ENCODE measurements at places on chromosomes 2 and 18. TPM values are rescaled to one million over a fixed set of nuclear protein-coding genes. Genes with fewer than 3 reads are reported as not detected.

- no peak for DNase-seq
- H3K4me3 ChIP-seq: no peak overlapping the region
- H3K27me3 ChIP-seq: no peaks in the 10 kb centered on the region
Measured at GRCh38 chr2:113965644-113966043, 75.8 kb downstream of the ACTR3 start.

DNA sequence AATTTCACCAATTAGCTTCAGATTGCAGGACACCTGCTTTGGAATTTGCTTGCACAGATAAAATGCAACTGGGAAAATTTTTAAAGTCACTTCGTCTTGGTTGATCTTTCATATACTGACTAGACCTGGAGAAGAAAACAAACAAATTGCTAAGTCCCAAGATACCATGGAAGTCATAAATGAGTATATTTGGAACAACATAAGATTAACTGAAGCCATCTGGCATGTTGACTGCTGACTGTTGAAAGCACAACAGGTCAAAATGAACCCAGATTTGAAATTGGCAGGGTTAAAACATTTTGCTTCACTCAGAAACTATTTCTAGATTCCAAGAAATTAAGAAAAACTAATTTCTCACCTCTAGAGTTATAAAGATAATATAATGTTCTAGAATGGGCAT, 470.7 kb downstream of the LPIN1 start:
- H3K36me3 ChIP-seq: no peaks in the 10 kb centered on the region
- H3K4me3 ChIP-seq: no peak overlapping the region
- H3K4me1 ChIP-seq: no peaks in the 10 kb centered on the region
- DNase-seq: no peak

GRCh38 chr2:140975237-140975636, 1155.6 kb downstream of the LRP1B start:
- H3K36me3 ChIP-seq: no peaks in the 10 kb centered on the region
- no peak overlapping the region for H3K27ac ChIP-seq
- H3K4me3 ChIP-seq: no peak overlapping the region
- H3K27me3 ChIP-seq: no peaks in the 10 kb centered on the region
- DNase-seq: no peak

- no peaks in the 10 kb centered on the region for H3K27me3 ChIP-seq
- no peaks in the 10 kb centered on the region for H3K4me1 ChIP-seq
- DNase-seq: no peak
Measured at GRCh38 chr2:28129955-28130695, 239.6 kb downstream of the BABAM2 start.

DNA sequence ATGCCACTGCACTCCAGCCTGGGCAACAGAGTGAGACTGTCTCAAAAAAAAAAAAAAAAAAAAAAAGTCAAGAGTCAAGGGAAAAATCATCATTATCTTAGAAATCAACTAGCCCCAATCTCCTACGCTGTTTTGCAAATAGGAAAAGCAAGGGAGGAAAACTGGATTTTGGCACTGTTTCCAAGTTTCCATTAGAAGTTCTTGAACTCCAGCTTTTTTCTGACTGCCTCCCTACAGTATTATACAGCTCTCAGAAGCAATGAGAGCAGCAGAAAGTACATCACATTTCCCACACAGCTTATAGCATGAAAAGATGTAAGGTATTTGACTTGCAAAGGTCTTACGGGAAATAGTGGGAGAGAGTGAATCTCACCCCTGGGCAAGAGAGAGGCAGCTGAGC, 127.8 kb downstream of the OSR1 start:
- H3K27ac ChIP-seq: no peak overlapping the region
- H3K4me1 ChIP-seq: no peaks in the 10 kb centered on the region
- H3K4me3 ChIP-seq: no peak overlapping the region
- no peaks in the 10 kb centered on the region for H3K36me3 ChIP-seq
- H3K27me3 ChIP-seq: no peaks in the 10 kb centered on the region

- H3K36me3 ChIP-seq: no peaks in the 10 kb centered on the region
- no peaks in the 10 kb centered on the region for H3K4me1 ChIP-seq
- no peaks in the 10 kb centered on the region for H3K27me3 ChIP-seq
Measured at GRCh38 chr18:51666763-51667191, 469.3 kb upstream of the MEX3C start.

DNA sequence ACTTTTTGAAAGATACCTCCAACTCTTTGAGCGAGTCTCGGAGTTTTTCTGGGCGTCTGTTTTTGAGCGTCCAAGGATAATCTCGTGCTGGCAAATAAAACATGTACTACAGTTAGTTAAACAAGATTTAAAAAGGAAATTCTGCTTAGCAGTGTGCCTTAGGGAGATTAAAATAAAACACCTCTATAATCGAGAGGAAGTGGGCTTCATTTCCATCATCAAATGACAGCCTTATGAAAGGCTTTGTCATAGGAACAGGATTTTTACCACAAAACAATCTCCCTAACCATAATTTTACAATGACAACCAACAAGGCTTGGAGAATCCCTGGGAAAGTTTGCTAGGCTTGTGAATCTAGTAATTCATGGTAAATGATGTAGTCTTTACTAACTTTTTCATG, 103.4 kb downstream of the WDPCP start:
- no peaks in the 10 kb centered on the region for H3K4me1 ChIP-seq
- H3K4me3 ChIP-seq: no peak overlapping the region
- H3K27me3 ChIP-seq: no peaks in the 10 kb centered on the region
- no peak for DNase-seq
- H3K27ac ChIP-seq: no peak overlapping the region

DNA sequence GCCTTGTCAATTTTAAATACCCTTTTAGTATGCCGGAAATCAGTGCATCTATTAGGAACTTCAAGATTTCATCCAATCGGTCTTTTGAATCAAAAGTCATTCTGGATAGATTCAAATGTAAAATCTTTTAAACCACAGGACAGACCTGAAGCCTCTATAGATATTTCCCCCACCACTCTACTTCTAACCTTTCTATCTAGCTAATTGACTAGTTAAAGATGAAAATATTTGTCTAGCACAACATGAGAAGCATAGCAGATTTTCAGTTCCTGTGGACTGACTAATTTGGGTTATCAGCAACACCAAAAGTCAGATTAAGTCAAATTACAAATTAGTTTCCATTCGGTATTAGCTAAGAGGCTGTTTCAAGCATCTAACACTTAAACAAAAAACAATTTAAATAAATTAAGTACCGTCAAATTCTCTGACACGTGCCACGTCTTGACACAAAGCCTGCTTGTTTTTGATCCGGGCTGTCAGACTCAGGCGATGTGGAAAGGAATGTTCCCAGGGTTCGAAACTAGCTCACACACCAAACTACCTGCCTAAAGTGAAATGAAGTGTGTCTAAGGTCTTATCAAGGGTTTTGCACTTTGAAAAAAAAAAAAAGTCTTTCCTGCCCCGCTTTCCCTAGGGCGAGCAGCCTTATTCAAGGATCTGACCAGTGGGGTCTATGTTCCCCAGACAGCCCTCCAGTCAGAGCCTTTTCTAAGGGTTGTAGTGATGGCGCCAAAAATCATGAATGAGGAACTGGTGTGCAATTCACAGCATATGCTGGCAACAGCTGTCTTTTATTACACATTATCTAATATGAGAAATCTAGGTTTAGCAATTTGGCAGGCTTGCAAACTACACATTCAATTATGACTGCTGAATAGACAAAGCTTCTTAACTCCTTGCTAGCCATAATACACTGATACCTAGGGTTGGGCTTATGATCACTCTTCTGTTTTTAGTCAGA, 4.7 kb downstream of the CYTIP start:
- no peaks in the 10 kb centered on the region for H3K4me1 ChIP-seq
- no peak overlapping the region for H3K27ac ChIP-seq
- H3K36me3 ChIP-seq: no peaks in the 10 kb centered on the region

DNA sequence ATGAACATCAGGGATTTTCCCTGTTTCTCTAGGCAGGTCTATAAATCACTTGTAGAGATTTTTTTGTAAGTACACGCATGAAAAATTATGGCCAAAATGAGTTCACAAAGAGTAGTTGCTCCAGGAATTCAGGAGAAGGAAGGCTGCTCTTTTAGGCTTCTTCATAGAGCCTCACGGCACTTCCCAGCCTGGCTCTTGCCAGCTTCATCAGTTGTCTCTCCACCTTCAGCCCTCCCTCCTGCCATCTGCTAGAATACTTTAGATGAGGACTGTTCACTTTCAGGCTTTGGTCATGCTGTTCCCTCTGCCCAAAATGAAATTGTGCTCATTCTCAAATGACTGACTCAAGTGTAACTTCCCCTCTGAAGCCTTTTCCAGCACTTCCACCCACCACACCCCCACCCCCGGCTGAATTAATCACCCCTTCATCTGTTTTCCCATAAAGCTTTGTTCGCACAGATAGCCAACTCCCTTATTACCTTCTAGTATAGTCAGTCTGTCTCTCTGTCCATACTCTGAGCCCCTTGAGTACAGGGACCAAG, 1.8 kb upstream of the ABCA12 start:
- no peak overlapping the region for H3K27ac ChIP-seq
- no peak for DNase-seq
- no peaks in the 10 kb centered on the region for H3K36me3 ChIP-seq
- H3K27me3 ChIP-seq: no peaks in the 10 kb centered on the region

- H3K36me3 ChIP-seq: no peaks in the 10 kb centered on the region
- no peak overlapping the region for H3K4me3 ChIP-seq
- DNase-seq: no peak
Measured at GRCh38 chr2:130736487-130736886, 7.6 kb downstream of the GPR148 start.

DNA sequence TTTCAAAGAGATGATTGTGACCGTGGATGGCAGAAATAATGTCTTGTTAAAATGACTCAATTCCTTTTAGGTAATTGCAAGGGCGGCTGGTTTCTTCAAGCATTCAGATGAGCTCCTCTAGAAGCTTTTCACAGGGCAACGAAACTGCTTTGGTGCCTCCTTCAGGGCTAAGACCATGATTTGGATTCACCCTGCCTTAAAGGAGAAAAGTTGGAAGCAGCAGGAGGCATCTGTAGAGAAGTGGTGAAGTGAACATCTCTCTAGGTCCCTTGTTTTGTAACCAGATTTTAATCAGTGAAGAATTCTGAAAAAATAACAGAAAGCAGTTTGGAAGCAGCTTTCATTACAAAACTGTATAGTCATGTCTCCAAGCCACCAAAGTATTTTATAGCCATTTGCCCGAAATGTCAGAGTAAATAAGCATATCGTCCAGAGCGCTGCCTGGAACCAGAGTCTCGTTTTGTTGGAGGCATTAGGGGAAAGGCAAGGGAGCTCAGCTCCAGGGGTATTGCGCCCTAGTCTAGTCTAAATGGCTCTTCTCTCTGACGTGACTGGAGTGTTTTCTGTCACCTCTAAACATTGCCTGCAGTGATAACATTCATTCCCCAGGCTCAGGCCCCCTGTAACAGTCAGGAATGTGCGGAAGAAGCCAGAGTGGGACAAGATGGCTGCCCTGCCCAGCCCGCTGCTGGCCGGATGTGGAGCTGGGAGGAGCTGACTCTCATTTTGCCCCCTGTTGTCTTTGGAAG, 57.8 kb upstream of the ITGB6 start:
- no peak overlapping the region for H3K4me3 ChIP-seq
- H3K27ac ChIP-seq: no peak overlapping the region
- H3K27me3 ChIP-seq: no peaks in the 10 kb centered on the region
- no peaks in the 10 kb centered on the region for H3K4me1 ChIP-seq

DNA sequence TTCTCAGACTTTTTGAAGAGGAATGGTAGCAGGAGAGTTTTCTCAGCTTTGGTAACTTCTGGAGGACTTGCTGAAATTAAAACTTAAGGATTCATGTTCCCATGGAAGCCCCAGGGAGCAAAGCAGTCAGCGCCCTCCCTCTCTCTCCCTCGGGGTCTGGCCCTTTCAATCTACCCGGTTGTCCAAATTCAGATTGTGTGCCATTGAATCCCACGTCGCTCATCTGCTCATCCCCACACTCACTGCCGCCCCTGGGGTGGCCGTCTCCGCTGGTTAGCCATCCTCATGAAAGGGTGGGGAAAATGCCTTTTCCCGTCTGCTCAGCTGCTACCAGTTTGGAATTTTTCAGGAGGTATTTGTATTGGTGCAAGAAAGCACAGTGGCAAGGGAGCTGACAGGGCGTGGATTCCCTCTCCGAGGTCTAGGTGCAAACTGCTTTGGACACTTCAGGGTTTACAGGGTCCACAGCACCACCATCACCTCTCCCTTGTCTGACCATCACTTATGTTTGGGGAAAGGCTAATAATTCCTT, 27.1 kb downstream of the MCFD2 start:
- DNase-seq: no peak
- no peaks in the 10 kb centered on the region for H3K36me3 ChIP-seq
- H3K4me1 ChIP-seq: no peaks in the 10 kb centered on the region
- H3K4me3 ChIP-seq: no peak overlapping the region
- no peak overlapping the region for H3K27ac ChIP-seq

- peak overlapping the region; percentile 80 for H3K27ac ChIP-seq
- H3K27me3 ChIP-seq: no peaks in the 10 kb centered on the region
- DNase-seq: no peak
- peaks cover 2% of the 10 kb centered on the region for H3K36me3 ChIP-seq
Measured at GRCh38 chr2:20675701-20676352, 8.9 kb downstream of the GDF7 start.

GRCh38 chr2:194672994-194673393, 984.0 kb upstream of the SLC39A10 start:
- no peak overlapping the region for H3K4me3 ChIP-seq
- H3K27ac ChIP-seq: no peak overlapping the region
- no peak for DNase-seq
- H3K36me3 ChIP-seq: no peaks in the 10 kb centered on the region

- H3K4me1 ChIP-seq: no peaks in the 10 kb centered on the region
- H3K4me3 ChIP-seq: no peak overlapping the region
- H3K27ac ChIP-seq: no peak overlapping the region
- no peaks in the 10 kb centered on the region for H3K36me3 ChIP-seq
Measured at GRCh38 chr2:54810246-54810645, 86.8 kb downstream of the EML6 start.

INPP1 gene
- 31.8 TPM for total RNA-seq

SP9 gene
- total RNA-seq: not detected

PLA2R1 gene
- 34.9 TPM for total RNA-seq

Data from aorta (tissue), 5 donors.